ENCODE measurements at places on chromosomes 16 and 17. TPM values are rescaled to one million over a fixed set of nuclear protein-coding genes. Genes with fewer than 3 reads are reported as not detected.
A peak's percentile ranks its signal among the peaks of the same experiment; 100 is the strongest.

- no peak overlapping the region for H3K27ac ChIP-seq
- H3K4me1 ChIP-seq: peaks cover 46% of the 10 kb centered on the region
- H3K4me3 ChIP-seq: no peak overlapping the region
- DNase-seq: no peak
Measured at GRCh38 chr17:2192367-2193057, 111.1 kb downstream of the SMG6 start.

- peak; percentile 32 for DNase-seq
- H3K36me3 ChIP-seq: no peaks in the 10 kb centered on the region
- H3K27ac ChIP-seq: no peak overlapping the region
- peaks cover 6% of the 10 kb centered on the region for H3K4me1 ChIP-seq
Measured at GRCh38 chr16:66255647-66256046, 110.8 kb upstream of the CDH5 start.

DNA sequence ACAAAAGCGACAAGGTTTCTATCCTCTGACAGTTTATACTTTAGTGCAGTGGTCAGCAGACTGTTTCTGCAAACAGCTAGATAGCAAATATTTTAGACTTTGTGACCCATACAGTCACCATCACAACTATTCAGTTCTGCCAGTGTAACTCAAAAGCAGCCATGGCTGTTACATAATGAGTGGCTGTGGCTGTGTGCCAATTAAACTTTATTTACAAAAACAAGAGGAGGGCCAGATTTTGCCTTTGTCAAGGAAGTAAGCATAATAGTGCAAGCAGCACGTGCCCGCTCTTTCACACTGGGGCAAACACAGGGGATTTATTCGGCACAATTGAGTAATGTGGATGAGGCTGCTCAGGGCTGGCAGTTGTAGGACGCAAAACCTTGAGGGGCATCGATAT lies 551.5 kb downstream of the MAF start:
- peaks cover 7% of the 10 kb centered on the region for H3K27me3 ChIP-seq
- H3K4me1 ChIP-seq: peaks cover 54% of the 10 kb centered on the region
- no peak overlapping the region for H3K27ac ChIP-seq
- no peak for DNase-seq
- H3K36me3 ChIP-seq: peaks cover 9% of the 10 kb centered on the region
- H3K4me3 ChIP-seq: no peak overlapping the region

DNA sequence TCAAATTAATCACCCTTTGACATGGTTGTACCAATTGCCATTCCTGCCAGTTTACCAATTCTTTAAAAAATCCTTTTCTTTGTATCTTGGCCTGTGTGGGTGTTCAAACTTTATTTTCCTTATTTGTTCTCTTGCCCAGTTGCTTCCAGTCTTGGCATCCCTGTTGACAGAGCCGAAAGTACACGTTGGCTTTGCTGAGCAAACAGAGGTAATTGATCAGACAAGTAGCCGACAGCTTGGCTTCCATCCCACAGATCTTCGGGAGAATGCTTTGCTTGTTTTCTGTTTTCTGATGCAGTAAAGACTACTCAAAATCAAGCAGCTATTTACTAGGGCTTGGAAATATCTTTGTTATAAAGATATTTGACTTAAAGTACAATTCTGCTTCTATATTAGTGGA lies 506.8 kb upstream of the SALL1 start:
- H3K36me3 ChIP-seq: no peaks in the 10 kb centered on the region
- H3K27ac ChIP-seq: no peak overlapping the region
- H3K27me3 ChIP-seq: no peaks in the 10 kb centered on the region
- DNase-seq: no peak
- no peak overlapping the region for H3K4me3 ChIP-seq

- DNase-seq: no peak
- H3K27ac ChIP-seq: peak overlapping the region; percentile 60
- H3K27me3 ChIP-seq: peaks cover 35% of the 10 kb centered on the region
- peaks cover 22% of the 10 kb centered on the region for H3K4me1 ChIP-seq
- no peaks in the 10 kb centered on the region for H3K36me3 ChIP-seq
Measured at GRCh38 chr17:42287305-42287976, 857 bp upstream of the STAT5A start.

DNA sequence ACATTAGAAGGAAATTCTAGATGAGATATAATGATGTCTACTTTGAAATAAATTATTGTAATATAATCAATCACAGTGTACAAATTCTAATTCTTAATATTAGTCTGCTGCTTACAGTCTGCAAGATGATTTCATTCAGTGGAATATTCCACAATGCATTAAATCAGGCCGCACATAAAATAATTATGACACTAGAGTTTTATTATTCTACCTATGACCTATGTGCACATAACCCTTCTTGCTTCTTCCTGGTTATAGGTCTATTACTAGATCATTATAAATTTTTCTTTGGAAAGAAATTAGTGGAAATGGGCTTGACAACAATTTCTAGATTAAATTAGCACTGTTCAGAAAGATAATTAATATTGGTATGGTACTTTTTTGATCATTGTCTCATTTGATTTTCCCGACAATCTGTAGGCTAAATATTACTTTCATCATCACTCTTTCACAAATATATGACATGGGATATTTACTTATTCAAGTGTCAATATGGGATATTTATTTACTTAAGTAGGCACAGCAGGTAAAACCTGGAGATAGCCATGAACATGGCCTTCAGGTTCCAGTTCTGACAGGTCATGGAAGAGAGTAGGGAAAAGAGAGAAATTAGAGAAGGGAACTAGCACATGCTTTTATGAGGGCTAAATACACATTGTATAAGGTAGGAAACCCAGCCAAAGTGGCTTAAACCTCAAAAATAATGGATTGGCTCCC lies 476.4 kb downstream of the TOX3 start:
- H3K4me1 ChIP-seq: peaks cover 3% of the 10 kb centered on the region
- H3K27me3 ChIP-seq: no peaks in the 10 kb centered on the region
- H3K36me3 ChIP-seq: peaks cover 4% of the 10 kb centered on the region
- no peak for DNase-seq

DNA sequence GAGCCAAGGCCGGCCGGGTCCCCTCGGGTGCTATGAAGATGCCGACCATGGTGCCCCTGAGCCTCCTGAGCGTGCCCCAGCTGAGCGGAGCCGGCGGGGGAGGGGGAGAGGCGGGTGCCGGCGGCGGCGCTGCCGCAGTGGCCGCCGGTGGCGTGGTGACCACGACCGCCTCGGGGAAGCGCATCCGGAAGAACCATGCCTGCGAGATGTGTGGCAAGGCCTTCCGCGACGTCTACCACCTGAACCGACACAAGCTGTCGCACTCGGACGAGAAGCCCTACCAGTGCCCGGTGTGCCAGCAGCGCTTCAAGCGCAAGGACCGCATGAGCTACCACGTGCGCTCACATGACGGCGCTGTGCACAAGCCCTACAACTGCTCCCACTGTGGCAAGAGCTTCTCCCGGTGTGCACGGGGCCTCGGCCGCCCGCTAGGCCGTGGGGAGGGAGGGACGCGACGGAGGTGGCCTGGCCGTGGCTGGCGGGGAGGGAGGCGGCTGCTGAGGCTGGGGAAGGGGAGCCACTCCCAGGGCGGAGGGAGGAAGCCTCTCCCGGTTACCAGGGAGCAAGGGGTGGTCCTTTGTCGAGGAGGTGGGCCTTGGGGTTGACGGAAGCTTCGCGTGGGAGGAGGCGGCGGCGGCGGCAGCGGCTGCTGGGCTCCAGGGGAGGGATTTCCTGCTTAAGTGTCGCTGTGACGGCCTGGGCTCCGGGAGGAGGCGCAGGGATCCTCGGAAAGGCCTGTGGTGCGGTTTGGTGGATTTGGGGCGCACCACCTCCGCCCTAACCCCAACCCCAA lies 1.3 kb downstream of the MAZ start:
- H3K27me3 ChIP-seq: no peaks in the 10 kb centered on the region
- peak; percentile 76 for DNase-seq
- H3K27ac ChIP-seq: peak overlapping the region; percentile 97
- H3K4me3 ChIP-seq: peak overlapping the region; percentile 88

TMEM231 gene
- 12.0 TPM for total RNA-seq

SKAP1 gene
- total RNA-seq: 0.30 TPM

DNA sequence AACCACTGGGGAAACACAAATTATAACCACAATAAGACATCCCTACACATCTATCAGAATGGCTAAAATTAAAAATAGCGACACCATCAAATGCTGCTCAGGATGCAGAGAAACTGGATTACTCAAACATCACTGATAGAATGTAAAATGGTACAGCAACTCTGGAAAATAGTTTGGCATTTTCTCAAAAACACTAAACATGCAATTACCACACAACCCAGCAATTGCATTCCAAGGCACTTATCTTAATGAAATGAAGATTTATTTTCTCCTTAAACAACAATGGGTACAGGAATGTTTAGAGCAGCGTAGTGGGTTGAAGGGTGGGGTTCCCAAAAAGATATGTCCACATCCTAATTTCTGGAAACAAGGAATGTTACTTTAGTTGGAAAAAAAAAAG lies 309.0 kb upstream of the PMFBP1 start:
- DNase-seq: no peak
- peaks cover 17% of the 10 kb centered on the region for H3K4me1 ChIP-seq
- H3K27me3 ChIP-seq: no peaks in the 10 kb centered on the region
- H3K27ac ChIP-seq: no peak overlapping the region

KRT31 gene
- total RNA-seq: not detected

DNA sequence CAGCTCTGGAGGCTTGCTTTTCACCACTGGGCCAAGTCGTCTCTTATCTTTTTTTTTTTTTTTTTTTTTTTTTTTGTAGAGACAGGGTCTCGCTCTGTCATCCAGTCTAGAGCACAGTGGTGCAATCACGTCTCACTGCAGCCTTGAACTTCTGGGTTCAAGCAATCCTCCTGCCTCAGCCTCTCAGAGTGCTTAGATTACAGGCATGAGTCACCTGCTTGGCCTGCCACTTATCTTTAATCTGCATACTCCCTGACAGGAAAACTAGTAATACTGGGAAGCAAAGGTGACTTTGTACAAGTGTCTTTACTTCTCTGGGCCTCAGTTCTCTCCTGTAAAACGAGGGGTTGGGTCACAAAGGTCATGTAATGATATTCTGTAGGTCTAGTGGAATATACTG lies 15.0 kb downstream of the NTN1 start:
- no peak overlapping the region for H3K4me3 ChIP-seq
- no peaks in the 10 kb centered on the region for H3K4me1 ChIP-seq
- peaks cover 18% of the 10 kb centered on the region for H3K36me3 ChIP-seq
- DNase-seq: no peak

CD79B gene
- total RNA-seq: 3.2 TPM

DNA sequence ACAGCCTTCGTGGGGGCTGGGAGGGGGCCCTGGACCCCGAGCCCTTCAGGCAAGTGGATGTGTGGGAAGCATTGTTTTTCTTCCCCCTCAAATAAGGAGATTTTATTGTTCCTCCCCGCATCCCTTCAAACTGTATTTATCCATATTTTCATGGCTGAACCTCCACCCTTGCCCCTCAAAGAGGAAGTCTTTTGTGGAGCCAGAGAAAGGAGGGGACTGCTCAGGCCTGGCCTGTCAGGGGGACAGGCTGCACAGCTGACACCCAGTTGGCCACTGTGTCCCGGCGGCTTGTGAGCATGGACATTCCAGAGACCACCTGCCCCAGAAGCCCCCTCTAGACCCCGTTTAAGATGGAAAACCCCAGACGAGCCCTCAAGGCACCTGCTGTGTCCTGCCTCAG lies 15.9 kb downstream of the HEXIM2 start:
- H3K4me1 ChIP-seq: peaks cover 6% of the 10 kb centered on the region
- no peaks in the 10 kb centered on the region for H3K36me3 ChIP-seq
- DNase-seq: no peak
- H3K27me3 ChIP-seq: no peaks in the 10 kb centered on the region

- H3K4me3 ChIP-seq: peak overlapping the region; percentile 91
- no peak overlapping the region for H3K27ac ChIP-seq
- H3K36me3 ChIP-seq: peaks cover 8% of the 10 kb centered on the region
- peaks cover 20% of the 10 kb centered on the region for H3K4me1 ChIP-seq
- H3K27me3 ChIP-seq: peaks cover 21% of the 10 kb centered on the region
- no peak for DNase-seq
Measured at GRCh38 chr16:31874366-31875111, 932 bp downstream of the ZNF267 start.

DNA sequence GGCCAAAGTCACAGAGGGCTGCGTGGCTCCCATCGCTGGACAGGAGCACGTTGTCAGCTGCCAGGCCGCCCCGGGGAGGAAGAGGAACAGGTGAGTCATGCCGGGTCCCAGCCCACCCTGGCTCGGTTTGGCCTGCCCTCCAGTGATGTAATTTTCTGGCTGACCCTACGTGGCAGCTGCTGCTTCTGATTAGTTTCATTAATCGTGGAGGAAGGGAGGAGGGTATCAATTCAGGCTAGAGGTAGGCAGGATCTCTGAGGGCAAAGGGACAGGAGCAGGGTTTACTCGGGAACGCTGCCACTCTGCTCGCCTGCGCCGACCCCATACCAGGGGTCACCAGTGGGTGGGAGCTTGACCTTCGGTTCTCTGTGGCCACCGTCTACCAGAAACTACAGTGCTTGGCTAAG lies 11.7 kb upstream of the SPATA32 start:
- peak overlapping the region; percentile 13 for H3K27ac ChIP-seq
- no peak for DNase-seq
- H3K27me3 ChIP-seq: no peaks in the 10 kb centered on the region

- no peaks in the 10 kb centered on the region for H3K27me3 ChIP-seq
- no peaks in the 10 kb centered on the region for H3K36me3 ChIP-seq
- no peaks in the 10 kb centered on the region for H3K4me1 ChIP-seq
Measured at GRCh38 chr16:85498607-85499006, 114.5 kb upstream of the GSE1 start.

CTRB2 gene
- 6.8 TPM for total RNA-seq

GRCh38 chr17:14014657-14015056 lies 54.6 kb upstream of the COX10 start:
- H3K4me3 ChIP-seq: no peak overlapping the region
- H3K27ac ChIP-seq: no peak overlapping the region
- no peaks in the 10 kb centered on the region for H3K27me3 ChIP-seq
- peaks cover 25% of the 10 kb centered on the region for H3K4me1 ChIP-seq

TVP23A gene
- total RNA-seq: 1.2 TPM

- peaks cover 69% of the 10 kb centered on the region for H3K4me1 ChIP-seq
- H3K27me3 ChIP-seq: no peaks in the 10 kb centered on the region
- H3K27ac ChIP-seq: peak overlapping the region; percentile 54
- peaks cover 52% of the 10 kb centered on the region for H3K36me3 ChIP-seq
- no peak overlapping the region for H3K4me3 ChIP-seq
Measured at GRCh38 chr17:65545705-65546523, 15.5 kb downstream of the AXIN2 start.

- H3K36me3 ChIP-seq: no peaks in the 10 kb centered on the region
- no peak overlapping the region for H3K27ac ChIP-seq
- no peaks in the 10 kb centered on the region for H3K27me3 ChIP-seq
- DNase-seq: no peak
Measured at GRCh38 chr17:10059684-10060211, 138.7 kb downstream of the GAS7 start.

DNA sequence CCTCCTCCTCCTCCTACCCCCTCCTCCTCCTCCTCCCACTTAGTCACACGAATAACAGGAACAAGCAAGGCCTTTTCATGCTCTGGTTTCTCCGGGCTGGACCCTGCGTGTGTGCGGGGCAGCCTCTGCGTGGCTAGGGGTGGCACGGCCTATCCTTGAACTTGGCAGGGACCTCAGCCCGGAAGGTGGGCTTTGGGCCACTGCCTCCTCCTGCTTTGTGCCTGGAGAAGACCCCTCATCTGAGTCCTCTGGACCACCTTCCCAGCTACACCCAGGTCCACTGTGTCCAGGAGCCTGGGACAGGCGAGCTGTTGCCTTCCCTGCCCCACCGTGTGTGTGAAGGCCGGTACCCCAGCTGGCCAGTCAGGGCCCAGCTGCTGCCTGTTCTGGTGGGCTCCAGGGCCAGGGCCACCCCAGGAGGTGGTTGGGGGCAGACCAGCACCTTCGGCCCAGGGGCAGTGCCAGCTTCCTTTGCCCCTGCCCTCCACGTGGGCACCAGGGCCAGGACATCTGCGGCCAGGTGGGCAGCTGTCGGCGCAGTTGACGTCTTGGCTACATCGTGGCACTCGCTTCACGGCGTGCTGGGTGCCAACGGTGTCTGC lies 35.4 kb downstream of the GINS2 start:
- peaks cover 18% of the 10 kb centered on the region for H3K36me3 ChIP-seq
- DNase-seq: no peak
- H3K27ac ChIP-seq: no peak overlapping the region
- no peaks in the 10 kb centered on the region for H3K27me3 ChIP-seq
- peaks cover 5% of the 10 kb centered on the region for H3K4me1 ChIP-seq
- no peak overlapping the region for H3K4me3 ChIP-seq

Measured in WTC11 (cell line).